ENCODE measurements at places on chromosomes 5 and 9. TPM values are rescaled to one million over a fixed set of nuclear protein-coding genes. Genes with fewer than 3 reads are reported as not detected.

The NR2F1 gene
- total RNA-seq, result 17.1 TPM

The ESM1 gene
- total RNA-seq, result 25.5 TPM

The PCDHA7 gene
- total RNA-seq, result not detected

The ZNF454 gene
- total RNA-seq, result 1.9 TPM

The EIF4EBP3 gene
- 0.54 TPM for total RNA-seq

The TPPP gene
- total RNA-seq, result 0.13 TPM

The GARIN3 gene
- not detected for total RNA-seq

The STK32A gene
- total RNA-seq, result 1.3 TPM

Data from GM23248 (cell line).